Left lobe of liver (tissue), 2 donors: ENCODE measurements at places on chromosomes 12 and 14.
A peak's percentile ranks its signal among the peaks of the same experiment; 100 is the strongest.

GRCh38 chr12:109775172-109775881 is 57.9 kb downstream of the TRPV4 start:
- peak; percentile 76 for DNase-seq

GRCh38 chr12:33253178-33253577 is 186.4 kb downstream of the SYT10 start:
- no peak for DNase-seq

DNA sequence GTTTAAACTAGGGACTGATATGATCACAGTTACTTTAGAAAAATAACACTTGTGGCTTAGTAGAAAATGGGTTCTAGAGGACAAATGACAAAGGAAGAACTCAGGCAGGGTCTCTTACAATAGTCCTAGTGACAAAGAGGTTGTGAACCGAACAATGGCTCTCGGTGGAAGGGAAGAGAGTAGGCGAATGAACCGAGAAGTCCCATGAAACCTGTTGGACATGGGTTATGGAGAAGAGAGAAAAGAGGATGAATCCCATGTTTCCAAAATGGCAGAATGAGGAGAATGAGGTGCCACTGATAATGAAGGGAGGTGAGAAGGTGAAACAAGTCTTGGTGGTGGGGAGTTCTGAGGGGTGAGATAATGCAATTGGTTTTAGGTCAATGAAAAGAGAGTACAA is 94.1 kb downstream of the PPM1H start:
- no peak for DNase-seq

DNA sequence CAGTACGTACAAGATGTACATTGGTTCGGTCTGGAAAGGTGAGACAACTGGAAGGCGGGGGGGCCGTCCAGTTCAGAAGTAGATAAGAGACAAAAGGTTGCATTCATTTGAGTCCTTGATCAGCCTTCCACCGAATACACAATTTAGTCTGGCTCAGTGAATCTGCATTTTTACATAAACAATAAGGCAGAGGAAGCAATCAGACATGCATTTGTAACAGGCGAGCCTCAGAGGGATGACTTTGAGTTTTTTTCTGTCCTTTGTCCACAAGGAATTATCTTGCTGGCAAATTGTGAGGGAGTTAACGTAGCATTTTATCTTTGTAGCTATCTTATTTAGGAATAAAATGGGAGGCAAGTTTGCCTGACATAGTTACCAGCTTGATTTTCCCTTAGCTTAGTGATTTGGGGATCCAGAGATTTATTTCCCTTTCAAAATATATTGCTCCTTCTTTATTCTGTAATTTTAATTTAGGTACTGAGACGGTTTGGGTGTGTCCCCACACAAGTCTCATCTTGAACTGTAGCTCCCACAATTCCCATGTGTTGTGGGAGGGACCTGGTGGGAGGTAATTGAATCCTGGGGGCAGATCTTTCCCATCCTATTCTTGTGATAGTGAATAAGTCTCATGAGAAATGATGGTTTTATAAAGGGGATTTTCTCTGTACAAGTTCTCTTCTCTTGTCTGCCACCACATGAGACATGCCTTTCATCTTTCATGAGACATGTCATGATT is 59.4 kb downstream of the TESPA1 start:
- no peak for DNase-seq

DNA sequence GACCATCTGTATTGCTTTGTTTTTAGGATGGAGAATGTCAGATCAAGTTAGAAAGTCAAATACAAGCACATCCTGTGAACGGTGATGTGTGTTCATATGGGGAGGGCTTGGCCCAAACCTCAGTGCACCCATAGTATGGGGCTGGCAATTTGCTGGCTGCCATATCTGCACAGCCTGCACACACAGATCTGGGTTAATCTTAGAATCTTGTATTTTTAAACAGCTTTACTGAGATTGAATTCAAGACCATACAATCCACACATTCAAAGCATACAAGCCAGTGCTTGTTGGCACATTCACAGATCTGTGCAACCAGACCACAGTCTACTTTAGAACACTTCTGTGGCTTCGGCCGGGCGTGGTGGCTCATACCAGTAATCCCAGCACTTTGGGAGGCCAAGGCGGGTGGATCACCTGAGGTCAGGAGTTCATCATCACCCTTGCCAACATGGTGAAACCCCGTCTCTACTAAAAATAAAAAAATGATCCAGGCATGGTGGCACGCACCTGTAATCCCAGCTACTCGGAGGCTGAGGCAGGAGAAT is 90.4 kb downstream of the CCDC92 start:
- no peak for DNase-seq

DNA sequence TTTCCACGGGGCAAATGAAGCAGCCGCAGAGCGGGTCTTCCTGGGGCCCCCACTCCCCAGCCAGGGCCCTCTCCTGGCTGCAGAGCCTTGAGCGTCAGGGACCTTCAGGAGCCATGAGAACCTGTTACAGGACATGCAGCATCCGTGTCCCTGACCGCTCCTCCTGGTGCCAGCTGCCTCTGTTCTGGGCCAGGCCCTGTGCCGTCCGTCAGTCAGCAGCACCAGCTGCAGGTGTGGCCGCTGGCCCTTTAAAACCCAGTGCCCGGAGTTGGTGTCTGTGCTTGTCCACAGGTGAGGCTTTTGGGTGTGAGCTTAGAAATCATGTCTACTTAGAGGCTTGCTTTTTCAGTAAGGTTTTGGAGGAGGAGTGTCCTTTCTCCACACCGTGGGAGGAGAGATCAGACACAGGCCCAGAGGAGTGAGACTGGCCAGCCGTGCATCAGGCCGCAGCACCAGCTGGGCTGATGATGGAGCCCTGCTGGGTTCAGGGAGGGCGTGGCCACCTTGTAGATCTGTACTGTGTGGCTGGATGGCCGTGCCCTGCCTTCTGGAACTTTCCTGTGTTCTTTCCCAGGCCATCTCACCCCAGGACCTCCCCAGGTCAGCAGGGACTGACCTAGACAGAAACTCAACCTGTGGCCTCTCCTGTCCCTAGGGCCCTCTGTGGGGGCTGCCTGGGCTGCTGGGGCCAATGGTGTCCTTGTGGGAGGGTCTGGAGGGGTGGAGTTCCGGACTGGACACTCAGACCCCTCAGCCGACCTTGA is 27.1 kb downstream of the AACS start:
- no peak for DNase-seq

DNA sequence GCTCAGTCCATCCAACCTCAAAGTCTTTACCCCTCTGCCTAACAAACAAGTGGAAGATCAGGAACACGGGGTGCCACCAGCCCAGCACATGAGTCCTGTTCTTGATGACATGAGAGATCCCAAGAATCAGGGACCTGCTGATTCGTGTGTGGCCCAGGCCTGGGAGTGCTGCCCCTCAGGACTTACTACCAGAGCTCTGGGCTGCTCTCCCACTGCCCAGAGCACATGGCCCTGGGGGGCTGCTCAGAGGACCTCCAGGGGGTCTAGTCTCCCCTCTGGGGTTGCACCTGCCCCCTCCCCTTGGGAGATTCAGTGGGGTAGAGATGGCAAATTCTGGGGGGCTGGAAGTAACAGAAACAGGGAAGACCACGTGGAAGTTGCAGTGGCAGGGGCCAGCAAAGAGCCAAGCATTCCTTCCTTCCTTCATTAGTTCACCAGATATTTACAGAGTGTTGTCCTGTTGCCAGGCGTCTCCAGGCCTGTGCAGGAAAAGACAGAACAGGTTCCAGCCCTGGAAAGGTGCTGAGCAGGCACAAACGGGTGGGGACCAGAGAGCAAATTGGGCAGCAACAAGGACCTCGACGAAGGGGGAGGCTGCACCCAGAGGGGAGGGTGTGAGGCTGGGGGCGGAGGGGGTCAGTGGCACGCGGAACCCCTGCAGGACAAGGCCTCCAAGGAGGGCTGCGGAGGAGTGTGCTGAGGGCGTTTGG is 45.1 kb upstream of the MEG3 start:
- DNase-seq = peak; percentile 30

DNA sequence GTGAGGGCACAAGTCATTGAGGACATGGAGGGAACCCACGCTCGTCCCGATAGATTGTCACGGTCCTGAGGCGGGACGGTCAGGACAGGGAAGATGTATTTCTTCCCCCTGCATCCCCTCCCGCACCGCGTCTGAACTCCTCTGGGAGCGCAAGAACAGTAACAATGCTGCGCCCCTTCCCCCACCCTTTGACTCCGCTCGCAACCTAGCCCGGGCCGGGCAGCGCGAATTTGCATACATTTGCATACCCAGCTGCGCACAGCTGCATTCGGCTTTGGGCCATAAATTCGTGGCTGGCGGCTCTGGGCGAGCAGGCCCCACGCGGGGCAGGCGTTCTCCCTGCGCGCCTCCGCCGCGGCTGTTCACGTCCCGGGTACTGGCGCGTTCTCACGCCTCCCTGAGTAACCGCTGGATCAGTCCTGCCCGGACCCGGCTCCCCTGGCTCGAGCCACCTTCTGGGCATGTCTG is 29.0 kb upstream of the SMUG1 start:
- DNase-seq = no peak

DNA sequence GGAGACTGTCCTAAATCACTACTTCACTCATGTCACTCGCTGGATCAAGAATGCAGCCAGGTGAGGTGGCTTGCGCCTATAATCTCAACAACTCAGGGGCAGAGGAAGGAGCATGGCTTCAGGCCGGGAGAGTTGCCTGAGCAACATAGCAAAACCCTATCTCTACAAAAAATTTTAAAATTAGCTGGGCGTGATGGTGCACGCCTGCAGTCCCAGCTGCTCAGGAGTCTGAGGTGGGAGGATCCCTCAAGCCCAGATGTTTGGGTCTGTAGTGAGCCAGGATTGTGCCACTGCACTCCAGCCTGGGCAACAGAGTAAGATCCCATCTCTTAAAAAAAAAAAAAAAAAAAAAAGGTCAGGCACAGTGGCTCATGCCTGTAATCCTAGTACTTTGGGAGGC is 5.9 kb downstream of the SMAGP start:
- no peak for DNase-seq

DNA sequence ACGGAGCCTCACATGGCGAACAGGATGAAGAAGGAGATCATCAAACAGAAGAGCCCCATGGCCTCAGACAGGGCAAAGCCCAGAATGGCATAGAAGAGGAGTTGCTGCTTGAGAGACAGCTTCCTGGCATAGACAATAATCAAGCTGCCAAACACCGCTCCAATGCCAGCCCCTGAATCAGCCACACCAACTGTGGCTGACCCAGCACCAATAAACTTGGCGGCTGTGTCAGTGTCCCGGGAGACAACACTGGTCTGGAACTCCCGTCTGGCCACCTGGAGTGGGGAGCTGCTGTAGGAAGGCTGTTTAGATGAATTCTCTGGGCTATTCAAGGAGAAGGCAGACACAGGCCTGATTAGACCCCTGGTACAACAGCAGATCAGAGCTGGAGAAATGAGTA is 100.1 kb downstream of the HEATR5A start:
- DNase-seq = peak; percentile 75

- no peak for DNase-seq
Measured at GRCh38 chr14:25411781-25412757, 362.1 kb upstream of the STXBP6 start.

GRCh38 chr14:95623195-95623594 is 63.0 kb upstream of the TCL1B start:
- DNase-seq = no peak

DNA sequence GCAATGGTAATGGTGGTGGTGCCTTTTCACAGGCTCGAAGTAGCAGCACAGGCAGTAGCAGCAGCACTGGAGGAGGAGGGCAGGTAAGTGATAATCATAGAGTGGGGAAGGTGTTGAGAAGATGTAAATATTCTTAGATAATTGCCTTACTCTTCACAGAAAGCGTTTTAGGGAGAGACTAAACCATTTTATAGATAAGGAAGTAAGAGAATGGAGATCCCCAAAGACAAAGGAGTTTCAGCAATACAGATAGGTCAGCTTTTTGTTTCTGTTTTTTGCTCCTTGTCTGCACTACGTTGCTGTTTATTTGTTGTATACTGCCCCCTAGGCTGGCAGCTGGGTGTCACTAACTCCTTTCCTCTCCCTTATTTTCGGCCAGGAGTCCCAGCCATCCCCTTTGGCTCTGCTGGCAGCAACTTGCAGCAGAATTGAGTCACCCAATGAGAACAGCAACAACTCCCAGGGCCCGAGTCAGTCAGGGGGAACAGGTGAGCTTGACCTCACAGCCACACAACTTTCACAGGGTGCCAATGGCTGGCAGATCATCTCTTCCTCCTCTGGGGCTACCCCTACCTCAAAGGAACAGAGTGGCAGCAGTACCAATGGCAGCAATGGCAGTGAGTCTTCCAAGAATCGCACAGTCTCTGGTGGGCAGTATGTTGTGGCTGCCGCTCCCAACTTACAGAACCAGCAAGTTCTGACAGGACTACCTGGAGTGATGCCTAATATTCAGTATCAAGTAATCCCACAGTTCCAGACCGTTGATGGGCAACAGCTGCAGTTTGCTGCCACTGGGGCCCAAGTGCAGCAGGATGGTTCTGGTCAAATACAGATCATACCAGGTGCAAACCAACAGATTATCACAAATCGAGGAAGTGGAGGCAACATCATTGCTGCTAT is 2.0 kb downstream of the SP1 start:
- no peak for DNase-seq

DNA sequence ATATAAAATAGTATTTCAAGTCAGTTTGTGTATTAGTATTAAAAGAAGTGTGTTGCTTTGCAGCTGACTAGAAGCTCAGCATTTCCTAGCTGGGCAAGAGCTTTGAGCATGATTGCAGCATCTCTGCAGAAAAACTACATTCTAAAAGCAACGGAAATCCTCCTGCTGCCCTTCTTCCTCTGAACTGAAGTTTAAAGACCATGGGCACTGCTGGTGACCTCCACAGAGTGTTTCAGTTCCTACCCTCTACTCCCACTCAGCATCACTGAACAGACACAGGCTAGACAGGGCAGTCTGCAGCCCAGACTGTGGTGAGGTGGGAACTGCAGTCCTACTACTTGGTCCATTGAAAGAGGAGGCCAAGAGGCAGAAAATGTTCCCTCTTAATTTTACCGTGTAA is 59.0 kb downstream of the FAR2 start:
- no peak for DNase-seq

- DNase-seq = no peak
Measured at GRCh38 chr12:31323391-31324115, 2.4 kb downstream of the SINHCAF start.
